ENCODE measurements at places on chromosomes 16 and 17. TPM values are rescaled to one million over a fixed set of nuclear protein-coding genes. Genes with fewer than 3 reads are reported as not detected.

The ZNF747 gene
- total RNA-seq: 9.0 TPM

The ENPP7 gene
- not detected for total RNA-seq

The NPIPB13 gene
- 3.2 TPM for total RNA-seq

The C16orf54 gene
- total RNA-seq: not detected

The GDPD1 gene
- total RNA-seq: 7.9 TPM

The ADAD2 gene
- not detected for total RNA-seq

The ACAP1 gene
- not detected for total RNA-seq

The TPSD1 gene
- not detected for total RNA-seq

The MYOCD gene
- total RNA-seq: not detected

The TEDC2 gene
- total RNA-seq: 11.6 TPM

The ACSM2A gene
- total RNA-seq: under 0.01 TPM

All from thoracic aorta endothelial cell (primary cell).